Transverse colon (tissue), 4 donors: ENCODE measurements at places on chromosomes 11 and 22. TPM values are rescaled to one million over a fixed set of nuclear protein-coding genes. Genes with fewer than 3 reads are reported as not detected.
A peak's percentile ranks its signal among the peaks of the same experiment; 100 is the strongest.

DNA sequence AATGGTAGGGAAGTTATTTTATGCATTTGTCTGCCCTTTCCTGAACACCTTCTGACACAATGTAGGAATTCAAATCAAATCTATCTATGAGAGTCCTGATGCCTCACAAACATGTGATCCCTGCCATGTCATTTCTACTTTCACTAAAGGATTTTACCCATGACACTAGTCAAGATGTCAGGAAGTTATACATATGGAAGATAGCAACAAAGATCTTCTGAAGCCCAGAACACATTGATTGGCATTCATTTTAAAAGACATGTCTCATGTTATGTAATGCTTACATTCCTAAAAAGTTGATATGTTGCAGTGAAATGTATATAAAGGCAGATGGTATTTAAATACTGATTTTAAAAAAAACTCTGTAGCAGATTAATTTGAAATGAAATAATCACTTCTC is 61.5 kb downstream of the FAM76B start:
- H3K27me3 ChIP-seq: no peaks in the 10 kb centered on the region
- H3K36me3 ChIP-seq: no peaks in the 10 kb centered on the region
- H3K4me1 ChIP-seq: no peaks in the 10 kb centered on the region
- no peak for DNase-seq
- H3K27ac ChIP-seq: no peak overlapping the region

DEUP1 gene
- not detected for total RNA-seq

- H3K27me3 ChIP-seq: peaks cover 52% of the 10 kb centered on the region
- H3K27ac ChIP-seq: no peak overlapping the region
- no peaks in the 10 kb centered on the region for H3K36me3 ChIP-seq
- DNase-seq: no peak
- no peaks in the 10 kb centered on the region for H3K4me1 ChIP-seq
These were observed 1.3 kb upstream of the MLC1 start for GRCh38 chr22:50086526-50086925.

OR52W1 gene
- total RNA-seq: not detected

DNA sequence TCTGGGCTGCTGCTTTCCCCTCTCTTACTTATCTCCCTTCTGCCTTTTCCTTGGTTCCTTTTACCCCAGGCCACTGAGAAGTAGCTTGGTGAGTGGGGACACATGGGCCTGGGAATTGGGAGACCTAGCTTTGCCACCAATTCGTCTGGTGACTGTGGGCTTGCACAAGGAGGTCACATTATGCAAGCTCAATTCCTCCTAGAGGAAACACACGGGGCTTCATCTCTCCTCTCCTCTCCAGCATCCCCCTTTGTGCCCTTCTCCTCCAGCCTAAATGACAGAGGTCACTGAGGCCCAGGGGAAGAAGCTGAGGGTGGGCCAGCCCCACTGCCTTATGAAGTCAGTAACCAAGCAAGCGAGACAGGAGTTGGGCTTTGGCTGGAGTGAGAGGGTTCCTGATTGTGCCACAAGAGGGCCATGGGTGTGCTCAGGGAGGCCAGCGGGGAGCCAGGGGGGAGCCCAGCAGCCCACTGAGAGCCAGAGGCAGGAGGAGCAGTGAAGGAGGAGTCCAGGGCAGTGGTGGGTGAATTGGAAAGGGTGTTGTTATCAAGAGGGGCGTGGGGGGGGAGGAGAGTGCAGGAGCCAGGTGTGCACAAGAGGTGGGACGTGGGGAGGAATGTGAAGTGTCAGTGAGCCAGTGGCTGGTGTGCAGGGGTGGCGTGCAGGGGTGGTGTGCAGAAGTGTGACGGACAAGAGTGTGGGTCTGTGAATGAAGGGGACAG is 2.0 kb downstream of the CLCF1 start:
- H3K4me3 ChIP-seq: peak overlapping the region; percentile 90
- H3K27ac ChIP-seq: peak overlapping the region; percentile 95
- peaks cover 19% of the 10 kb centered on the region for H3K4me1 ChIP-seq
- H3K27me3 ChIP-seq: no peaks in the 10 kb centered on the region

GRCh38 chr22:19895160-19895849 is 40.6 kb upstream of the GNB1L start:
- peaks cover 9% of the 10 kb centered on the region for H3K4me1 ChIP-seq
- DNase-seq: no peak
- H3K27me3 ChIP-seq: no peaks in the 10 kb centered on the region
- H3K36me3 ChIP-seq: no peaks in the 10 kb centered on the region

GRCh38 chr11:110901441-110901840 is 189.2 kb upstream of the ARHGAP20 start:
- H3K27me3 ChIP-seq: no peaks in the 10 kb centered on the region
- no peaks in the 10 kb centered on the region for H3K36me3 ChIP-seq
- no peak overlapping the region for H3K27ac ChIP-seq
- H3K4me1 ChIP-seq: no peaks in the 10 kb centered on the region
- no peak overlapping the region for H3K4me3 ChIP-seq
- DNase-seq: no peak

- H3K4me3 ChIP-seq: no peak overlapping the region
- H3K27ac ChIP-seq: no peak overlapping the region
- peaks cover 55% of the 10 kb centered on the region for H3K27me3 ChIP-seq
- no peaks in the 10 kb centered on the region for H3K36me3 ChIP-seq
- peaks cover 10% of the 10 kb centered on the region for H3K4me1 ChIP-seq
- DNase-seq: no peak
These were observed 2.5 kb upstream of the NCAM1 start for GRCh38 chr11:112958670-112959069.

- no peak overlapping the region for H3K4me3 ChIP-seq
- no peak for DNase-seq
- H3K27me3 ChIP-seq: no peaks in the 10 kb centered on the region
These were observed 26.7 kb downstream of the RRP8 start for GRCh38 chr11:6576471-6577373.

OR10A2 gene
- total RNA-seq: not detected
